CD8-positive, alpha-beta memory T cell (primary cell): ENCODE measurements at places on chromosomes 7 and 10.

DNA sequence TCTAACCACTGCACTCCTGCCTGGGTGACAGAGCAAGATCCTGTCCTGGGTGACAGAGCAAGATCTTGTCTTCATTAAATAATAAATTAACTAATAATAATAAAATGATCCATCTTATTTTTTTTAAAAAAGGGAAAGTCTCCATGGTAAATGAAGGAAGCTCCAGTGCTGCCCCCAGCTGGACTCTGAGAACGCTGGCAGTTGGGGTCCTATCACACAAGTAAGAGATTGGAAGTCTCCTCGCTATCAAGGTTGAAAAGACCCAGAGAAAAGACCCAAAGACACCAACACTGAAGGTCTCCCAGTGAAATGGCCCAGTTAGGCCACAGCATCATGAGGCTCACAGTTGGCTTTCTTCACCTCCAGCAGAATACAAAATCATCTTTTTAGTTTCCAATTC lies 13.8 kb upstream of the C10orf67 start:
- no peak for DNase-seq

DNA sequence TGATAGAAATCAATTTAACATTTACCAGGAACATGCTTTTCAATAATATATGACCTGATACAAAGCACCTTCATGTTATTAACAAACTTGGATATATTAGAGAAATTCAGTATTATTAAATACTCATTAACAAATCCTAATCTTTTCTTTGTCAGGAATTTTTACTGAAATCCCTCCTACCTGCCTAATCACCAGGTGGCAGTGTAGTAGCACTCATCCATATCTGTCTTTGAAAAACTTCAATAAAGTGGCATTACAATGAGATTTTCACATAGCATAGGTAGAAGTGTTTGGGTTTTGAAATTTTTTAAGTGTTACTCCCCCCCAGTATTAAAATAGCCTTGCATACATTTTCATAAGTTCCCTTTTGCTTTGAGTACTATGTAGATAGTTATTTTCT lies 1246.6 kb upstream of the LRRN3 start:
- no peak for DNase-seq

- DNase-seq: no peak
Observed at GRCh38 chr10:72277996-72278667, 4.4 kb downstream of the DDIT4 start.

DNA sequence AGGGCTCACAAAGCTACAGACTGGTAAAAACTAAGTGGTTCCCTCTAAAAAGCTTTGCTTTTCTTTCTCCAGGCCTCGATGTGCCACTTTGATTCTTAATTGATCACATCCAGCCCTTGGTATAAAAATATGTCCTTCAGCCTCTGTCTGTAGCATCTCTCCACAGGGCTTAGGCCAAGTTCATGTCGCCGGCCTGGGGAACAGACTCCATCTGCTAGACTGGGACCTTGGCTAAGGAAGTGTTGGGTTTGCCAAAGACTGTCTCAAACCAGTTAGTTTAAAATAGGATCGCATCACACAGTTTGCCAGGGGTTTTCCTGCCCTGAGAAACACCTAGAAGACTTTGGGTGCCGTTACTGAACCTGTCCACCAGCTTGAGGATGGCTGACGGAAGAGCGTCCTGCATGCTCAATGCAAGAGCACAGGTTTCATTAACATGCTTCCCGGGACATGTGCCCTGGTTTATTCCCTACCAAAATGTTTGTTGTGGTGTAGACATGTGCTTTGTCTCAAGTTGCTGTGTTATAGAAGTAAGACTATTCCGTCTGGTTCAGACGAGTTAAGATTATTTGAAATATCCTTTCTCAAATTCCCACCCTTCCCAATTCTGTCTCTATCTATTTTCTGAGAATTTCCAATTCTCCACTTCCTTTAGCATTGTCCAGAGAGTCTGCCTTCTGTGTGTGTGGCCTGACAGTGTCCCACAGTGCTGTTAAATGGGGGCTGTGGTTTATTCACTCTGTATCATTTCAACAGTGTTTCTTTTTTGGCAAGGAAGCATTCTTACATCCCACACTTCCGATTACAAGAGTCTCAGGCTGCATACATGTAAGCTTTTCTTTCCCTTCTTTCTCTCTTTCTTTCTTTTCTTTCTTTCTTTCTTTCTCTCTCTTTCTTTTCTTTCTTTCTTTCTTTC lies 334.7 kb downstream of the INHBA start:
- DNase-seq: no peak

GRCh38 chr10:16184906-16185305 lies 251.9 kb upstream of the PTER start:
- no peak for DNase-seq

- no peak for DNase-seq
Observed at GRCh38 chr7:68627247-68627864, 970.9 kb upstream of the AUTS2 start.

- DNase-seq: no peak
Observed at GRCh38 chr10:112904000-112904399, 46.0 kb upstream of the TCF7L2 start.

DNA sequence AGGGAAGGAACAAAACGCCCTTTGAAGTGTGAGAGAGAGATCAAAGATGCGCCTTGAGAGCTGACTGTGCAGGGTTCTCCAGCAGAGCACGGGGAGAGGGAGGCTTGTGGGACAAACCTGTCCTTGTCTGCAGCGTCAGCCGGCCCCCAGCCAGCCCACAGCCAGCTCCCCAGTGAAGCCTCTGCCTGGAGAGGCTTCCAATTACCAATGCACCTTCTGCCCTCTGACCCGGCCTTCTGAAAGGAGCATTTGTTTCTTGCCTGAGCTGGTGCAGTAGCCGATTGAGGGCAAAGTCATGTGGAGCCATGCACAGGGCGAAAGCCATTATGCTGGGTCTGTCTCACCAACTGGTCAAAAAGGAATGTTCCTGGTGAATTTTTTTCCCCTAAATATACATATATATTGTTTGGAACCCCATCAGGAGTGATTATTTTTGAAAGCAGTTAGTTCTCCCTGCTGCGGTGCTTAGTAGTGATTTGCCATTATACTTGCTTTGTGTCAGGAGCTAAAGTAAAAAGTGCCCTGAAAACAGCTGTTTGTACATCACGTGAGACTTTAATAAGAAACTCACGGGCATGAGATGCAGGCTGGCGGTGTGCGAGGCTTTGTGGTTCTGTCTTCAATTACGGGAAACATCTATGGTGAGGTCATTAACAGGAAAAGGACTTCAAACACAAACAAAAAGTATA lies 268.6 kb downstream of the KLF6 start:
- DNase-seq: no peak

- no peak for DNase-seq
Observed at GRCh38 chr10:3807928-3808496, 23.0 kb upstream of the KLF6 start.

DNA sequence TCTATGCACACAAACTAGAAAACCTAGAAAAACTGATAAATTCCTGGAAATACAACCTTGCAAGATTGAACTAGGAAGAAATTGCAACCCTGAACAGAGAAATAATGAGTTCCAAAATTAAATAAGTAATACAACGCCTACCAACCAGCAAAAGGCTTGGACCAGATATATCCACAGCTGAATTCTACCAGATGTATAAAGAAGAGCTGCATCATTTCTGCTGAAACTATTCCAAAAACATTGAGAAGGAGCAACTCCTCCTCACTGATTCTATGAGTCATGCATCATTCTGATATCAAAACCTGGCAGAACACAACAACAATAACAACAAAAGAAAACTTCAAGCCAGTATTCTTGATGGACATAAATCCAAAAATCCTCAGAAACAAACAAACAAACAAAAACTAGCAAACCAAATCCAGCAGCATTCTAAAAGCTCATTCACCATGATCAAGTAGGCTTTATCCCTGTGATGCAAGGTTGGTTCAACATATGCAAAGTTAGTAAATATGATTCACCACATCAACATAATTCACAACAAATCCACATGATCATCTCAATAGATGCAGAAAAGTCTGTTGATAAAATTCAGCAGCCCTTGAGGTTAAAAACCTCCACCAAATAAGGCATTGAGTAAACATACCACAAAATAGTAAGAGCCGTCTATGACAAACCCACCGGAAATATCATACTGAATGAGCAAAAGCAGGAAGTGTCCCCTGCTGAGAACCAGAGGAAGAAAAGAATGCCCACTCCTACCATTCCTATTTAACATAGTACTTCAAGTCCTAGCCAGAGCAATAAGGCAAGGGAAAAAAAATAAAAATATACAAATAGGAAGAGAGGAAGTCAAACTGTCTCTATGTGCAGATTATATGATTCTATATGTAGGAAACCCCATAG lies 98.2 kb downstream of the PCDH15 start:
- no peak for DNase-seq

DNA sequence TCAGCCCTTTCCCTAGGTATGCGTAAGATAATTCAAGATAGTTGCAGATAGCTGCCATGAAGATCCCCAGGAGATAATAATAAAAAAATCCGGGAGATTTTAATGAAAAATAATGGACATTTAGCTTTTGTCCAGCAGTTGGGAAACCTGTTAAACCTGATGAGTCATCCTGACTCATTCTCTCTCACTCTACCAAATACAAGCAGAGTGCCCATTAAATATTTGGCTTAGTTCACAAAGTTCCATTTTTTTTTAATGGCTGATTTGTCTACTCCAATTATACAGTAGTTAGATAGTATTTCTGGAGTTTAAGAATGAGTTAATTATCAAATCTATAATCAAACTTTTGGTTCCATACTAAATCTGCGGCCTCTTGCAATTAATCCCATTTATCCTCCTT lies 2.1 kb upstream of the SHTN1 start:
- no peak for DNase-seq

DNA sequence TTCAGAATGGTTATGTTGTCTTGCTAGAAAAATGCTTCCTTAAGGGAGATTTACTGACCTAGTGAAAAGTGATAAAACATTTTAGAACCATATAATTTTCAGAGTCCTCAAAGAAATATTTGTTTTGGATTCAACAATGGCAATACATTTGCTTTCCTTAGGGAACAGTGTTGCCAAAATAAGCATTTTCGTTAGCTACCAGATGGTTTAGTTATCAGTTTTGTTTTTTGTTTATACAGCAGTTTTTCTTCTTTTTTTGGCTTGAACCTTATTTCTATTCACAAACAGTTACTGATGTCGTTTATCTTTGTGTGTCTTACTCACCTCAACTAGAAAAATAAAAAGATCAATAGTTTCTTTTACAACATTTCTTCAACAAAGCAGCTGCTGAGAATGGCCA lies 48.6 kb downstream of the EXOC4 start:
- no peak for DNase-seq

DNA sequence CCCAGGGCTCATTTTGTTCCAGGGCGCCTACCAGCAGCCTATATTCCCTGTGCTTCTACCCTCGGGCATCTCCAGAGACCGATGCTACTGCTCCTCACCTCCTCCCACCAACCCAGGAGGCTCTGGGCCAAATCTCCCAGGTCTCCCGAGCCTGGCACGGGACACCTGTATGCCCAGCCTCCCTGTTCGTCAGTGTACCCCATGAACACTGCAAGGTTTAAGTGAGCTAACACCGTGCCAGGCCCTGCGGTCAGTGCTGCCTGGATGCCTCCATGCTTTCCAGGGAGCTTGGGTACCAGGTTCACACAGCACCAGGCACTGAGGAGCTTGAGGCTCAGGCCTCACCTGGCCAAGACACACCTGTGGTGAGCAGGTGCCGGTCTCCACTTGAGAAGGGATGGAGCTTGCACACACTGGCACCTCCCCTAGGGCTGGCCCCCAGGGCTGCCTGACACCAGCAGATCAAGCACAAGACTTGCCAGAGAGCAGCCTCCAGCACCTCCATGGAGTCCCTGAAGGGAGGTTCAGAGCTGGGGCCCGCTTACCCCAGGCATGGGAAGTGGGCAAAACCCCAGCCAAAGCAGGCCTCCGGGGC lies 80.3 kb downstream of the FAM53B start:
- DNase-seq: no peak

DNA sequence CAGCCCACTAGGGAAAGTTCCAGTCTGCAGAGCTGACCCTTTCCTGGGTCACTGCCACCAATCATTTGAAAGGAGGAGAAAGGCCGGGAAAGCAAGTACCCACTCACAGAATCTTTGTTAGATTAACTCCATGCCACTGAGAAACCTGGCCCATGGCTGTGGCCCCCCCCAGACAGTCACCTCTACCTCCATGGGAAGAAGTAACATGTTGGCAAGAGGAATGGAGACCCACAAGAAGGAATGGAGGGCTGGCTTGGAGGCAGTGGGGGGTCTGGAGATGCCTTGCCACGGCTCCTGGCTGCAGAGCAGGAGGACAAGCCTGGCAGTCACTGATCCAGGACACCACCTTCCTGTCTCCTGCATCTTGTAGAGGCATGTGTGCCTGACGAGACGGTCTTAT lies 32.9 kb downstream of the CUZD1 start:
- no peak for DNase-seq

GRCh38 chr7:65722361-65722792 lies 150.5 kb upstream of the VKORC1L1 start:
- peak; percentile 61 for DNase-seq

- DNase-seq: no peak
Observed at GRCh38 chr7:30553141-30553540, 41.5 kb upstream of the GARS1 start.

DNA sequence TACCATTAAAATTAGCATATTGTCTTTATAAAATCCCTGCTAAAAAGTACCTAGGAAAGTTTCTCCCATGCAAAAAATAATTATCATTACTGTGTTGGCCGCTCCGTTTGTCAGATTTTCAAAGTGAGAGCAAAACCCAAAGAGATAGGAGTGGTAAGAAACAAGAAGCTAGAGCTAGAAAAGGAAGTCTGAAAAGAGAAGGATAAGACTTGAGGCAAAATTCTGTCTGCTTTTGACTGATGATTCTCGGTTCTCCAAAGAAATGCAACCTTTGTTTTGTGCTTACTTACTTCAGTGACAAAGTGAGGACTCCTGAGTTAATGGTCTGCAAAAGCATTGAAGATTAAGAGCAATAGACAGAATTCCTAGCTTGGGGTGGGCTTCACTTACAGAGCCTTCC lies 33.3 kb upstream of the CAPZA2 start:
- DNase-seq: no peak

- DNase-seq: no peak
Observed at GRCh38 chr10:18282094-18282493, 141.9 kb downstream of the CACNB2 start.

- DNase-seq: no peak
Observed at GRCh38 chr10:37010741-37011140, 114.7 kb upstream of the ANKRD30A start.

GRCh38 chr7:68787566-68787965 lies 810.7 kb upstream of the AUTS2 start:
- DNase-seq: no peak

GRCh38 chr10:47421057-47421952 lies 37.2 kb upstream of the ZNF488 start:
- no peak for DNase-seq

DNA sequence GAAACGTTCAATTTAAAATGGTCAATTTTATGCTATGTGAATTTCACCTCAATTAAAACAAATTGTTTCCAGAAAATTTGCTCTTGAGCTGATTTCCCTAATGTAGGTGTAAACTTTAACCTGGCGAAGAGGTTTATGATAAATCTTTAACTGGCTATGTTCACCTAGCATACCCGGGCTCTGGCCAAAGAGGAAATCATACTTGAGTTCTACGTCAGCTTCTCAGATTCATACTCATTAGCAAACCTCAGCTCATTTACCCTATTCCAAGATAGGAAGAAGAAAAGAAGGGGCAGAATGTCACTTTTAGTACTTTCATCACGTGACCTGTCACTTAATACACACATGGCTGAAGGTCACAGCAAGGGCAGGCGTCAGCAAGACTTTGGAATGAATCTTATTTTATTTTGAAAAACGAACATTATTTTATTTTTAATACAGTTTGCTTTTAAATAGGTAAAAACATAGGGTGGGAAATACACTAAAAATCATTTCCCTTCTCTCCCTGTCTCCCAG lies 97.0 kb downstream of the ABLIM1 start:
- no peak for DNase-seq

- peak; percentile 65 for DNase-seq
Observed at GRCh38 chr7:74061840-74062539, 21.6 kb upstream of the LIMK1 start.
